Stimulated activated CD4-positive, alpha-beta T cell treated with anti-CD3 and anti-CD28 coated beads, Interleukin-1b, Interleukin-23, amount 100 ng/mL, for 1 hour (primary cell): ENCODE measurements at places on chromosomes 3 and 15.
A peak's percentile ranks its signal among the peaks of the same experiment; 100 is the strongest.

GRCh38 chr15:57797568-57798267 lies 91.2 kb downstream of the POLR2M start:
- DNase-seq: no peak

DNA sequence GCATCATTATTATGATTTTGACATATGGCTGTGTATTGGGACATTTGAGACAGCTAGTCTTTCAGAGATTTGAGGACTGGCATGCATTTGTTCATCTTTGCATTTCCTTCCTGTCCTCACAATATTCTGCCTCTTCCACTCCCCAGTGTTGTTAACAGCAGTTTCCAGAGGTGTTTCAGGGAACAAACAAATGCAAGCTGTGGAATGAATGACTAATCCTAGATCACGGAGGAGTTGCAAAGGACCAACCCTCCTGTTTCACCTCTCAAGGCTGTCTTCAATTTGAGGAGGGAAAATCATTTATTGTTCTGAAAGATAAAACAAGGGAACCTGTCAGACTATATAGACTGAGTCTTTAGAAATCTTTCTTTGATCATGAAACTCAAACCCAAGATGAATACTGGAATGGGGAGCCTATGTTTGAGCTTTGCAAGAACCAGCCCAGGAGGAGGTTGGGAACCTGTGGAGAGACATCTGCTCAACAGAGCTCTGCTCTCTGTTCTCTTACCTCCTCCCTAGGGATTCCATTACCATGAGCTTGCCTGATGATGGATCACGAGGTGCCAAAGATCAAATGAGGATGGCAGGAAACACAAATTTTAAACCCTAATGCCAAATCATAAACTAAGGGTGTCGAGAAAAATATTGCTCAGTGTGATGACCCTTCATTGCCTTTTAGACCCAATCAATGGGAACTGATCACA lies 68.5 kb downstream of the SLC7A14 start:
- DNase-seq: no peak

DNA sequence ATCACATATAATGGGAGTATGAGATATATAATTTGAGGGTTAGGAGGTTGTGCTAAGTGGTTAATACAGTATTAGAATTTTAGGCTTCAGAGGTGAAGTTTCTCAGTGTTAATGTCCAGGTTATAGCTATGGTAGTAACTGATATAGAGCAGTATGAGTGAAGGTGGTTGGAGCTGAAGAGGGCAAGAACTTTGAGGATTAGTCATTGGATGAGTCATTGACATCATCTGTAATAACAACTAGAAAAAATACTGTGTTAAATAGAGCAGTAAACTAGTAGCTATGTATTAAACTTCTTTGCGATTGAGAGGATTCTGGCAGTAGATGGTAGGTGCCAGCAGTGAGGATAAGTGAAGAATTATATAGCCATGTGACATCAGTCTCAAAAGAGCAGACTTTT lies 47.5 kb upstream of the EIF3J start:
- no peak for DNase-seq

DNA sequence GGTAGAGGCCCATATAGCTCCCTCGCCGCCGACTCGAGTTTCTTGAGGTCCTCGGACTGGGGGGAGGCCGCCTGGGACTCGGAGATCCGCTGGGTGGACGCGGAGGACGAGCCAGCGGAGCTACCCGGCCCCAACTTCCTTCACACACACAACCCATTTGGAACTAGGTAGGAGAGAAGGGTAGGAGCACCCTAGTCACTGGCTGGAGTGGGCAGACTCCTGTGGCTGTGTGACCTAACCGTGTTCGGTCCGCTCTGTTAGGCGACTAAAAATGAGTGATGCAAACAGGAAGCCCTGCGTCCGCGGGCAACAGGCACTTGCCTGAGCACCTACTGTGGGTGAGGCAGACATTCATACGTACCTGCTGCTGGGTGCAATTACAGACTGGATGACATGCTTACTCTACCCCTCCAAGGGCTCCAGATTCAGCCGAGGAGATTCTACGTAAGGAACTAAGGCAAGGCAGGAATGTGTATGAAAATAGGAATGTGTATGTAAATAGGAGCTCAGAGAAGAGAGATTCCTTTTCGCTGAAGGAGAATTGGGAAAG lies 4.6 kb upstream of the SIN3A start:
- peak; percentile 0 for DNase-seq

DNA sequence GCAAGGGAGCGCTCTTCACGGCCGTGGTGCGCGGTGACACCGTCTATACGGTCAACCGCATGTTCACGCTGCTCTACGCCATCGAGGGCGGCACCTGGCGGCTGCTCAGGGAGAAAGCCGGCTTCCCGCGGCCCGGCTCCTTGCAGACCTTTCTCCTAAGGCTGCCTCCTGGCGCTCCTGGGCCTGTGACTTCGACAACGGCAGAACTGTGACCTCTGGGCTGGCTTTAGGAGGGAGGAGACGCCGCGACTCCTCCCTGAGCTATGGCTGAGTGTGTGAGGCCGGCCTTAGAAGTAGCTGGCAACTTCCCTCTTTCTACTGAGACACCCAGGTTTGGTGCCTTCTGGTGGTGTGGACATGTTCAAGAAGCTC lies 1.4 kb downstream of the KBTBD13 start:
- DNase-seq: peak; percentile 29

DNA sequence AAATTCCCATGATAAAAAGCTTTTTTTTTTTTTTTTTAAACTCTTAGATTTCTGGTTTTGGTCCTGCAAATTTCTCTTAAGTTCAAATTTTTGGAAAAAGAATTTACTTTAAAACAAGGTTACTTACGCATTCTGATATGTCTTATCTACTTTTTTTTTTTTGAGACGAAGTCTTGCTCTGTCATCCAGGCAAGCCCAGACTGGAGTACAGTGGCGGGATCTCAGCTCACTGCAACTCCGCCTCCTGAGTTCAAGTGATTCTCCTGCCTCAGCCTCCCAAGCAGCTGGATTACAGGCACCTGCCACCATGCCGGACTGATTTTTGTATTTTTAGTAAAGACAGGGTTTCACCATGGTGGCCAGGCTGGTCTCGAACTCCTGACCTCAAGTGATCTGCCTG lies 83.2 kb downstream of the RASA2 start:
- no peak for DNase-seq

GRCh38 chr3:179828738-179829137 lies 175.9 kb downstream of the USP13 start:
- DNase-seq: no peak

DNA sequence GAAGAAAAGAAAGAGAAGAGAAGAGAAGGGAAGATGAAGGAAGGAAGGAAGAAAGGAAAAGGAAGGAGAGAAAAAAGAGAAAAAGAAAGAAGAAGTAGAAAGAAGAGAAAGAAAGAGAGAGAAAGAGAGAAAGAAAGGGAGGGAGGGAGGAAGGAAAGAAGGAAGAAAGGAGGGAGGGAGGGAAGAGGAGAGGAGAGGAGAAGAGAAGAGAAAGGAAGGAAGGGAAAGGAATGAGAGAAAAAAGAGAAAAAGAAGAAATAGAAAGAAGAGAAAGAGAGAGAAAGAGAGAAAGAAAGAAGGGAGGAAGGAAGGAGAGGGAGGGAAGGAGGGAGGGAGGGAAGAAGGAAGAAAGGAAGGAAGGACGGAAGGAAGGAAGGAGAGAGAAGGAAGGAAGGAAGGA lies 217.9 kb upstream of the POU1F1 start:
- DNase-seq: no peak

GRCh38 chr3:153373606-153374005 lies 211.6 kb downstream of the RAP2B start:
- no peak for DNase-seq

- DNase-seq: no peak
Measured at GRCh38 chr15:70426096-70426821, 328.5 kb upstream of the TLE3 start.

GRCh38 chr15:62605282-62605681 lies 437.3 kb upstream of the TPM1 start:
- no peak for DNase-seq

DNA sequence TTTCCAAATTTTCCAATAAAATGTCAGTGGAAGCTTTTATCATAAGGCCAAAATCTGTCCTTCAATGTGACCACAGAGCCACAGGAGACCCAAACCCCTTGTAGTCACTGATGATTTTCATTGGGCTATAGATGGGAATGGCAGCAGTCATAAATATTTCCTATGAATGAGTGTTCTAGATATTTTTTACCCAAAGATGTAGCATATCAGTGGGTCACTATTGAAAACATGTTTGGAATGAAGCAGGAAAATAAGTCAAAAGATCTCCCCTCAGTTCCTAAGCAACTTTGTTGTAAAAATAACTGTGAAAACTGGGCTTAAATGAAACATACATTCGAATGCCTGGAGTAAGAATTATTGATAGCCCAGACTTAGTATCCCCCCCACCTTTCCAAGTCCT lies 49.0 kb downstream of the NKIRAS1 start:
- no peak for DNase-seq

DNA sequence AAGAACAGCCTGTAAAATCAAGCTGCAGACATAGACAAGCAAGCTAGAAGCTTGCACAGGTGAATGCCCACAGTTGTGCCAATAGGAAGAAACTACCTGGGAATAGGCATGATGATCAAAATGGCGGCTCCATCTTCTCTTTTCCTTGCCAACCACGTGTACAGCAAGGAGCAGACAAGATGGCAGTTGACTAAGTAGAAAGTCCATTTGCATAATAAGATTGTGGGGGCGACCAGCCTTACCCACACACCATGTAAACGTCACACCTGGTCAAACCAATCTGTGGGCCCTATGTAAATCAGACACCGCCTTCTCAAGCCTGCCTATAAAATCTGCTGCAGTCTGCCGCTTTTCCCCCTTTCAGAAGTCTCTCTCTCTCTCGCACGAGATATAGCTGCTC lies 25.1 kb upstream of the ANKRD34C start:
- no peak for DNase-seq

DNA sequence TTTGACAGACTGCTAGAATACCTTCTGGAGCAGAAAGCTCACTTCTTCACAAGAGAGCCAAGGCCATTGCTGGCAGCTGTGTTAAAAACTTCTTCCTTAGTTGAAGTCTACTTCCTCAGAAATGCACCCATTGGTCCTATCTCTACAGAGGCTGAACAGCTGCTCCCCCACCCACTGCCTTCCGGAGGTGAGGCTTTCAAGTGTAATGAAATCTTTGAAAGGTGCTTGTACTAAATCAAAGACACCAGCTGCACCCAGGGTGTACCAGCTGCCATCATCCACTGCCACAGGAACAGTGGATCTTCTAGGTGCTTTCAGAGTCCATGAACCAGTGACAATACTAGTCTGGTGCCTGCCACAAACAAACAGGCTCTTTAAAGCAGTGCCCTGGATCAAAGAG lies 26.4 kb upstream of the HERC1 start:
- DNase-seq: peak; percentile 18

DNA sequence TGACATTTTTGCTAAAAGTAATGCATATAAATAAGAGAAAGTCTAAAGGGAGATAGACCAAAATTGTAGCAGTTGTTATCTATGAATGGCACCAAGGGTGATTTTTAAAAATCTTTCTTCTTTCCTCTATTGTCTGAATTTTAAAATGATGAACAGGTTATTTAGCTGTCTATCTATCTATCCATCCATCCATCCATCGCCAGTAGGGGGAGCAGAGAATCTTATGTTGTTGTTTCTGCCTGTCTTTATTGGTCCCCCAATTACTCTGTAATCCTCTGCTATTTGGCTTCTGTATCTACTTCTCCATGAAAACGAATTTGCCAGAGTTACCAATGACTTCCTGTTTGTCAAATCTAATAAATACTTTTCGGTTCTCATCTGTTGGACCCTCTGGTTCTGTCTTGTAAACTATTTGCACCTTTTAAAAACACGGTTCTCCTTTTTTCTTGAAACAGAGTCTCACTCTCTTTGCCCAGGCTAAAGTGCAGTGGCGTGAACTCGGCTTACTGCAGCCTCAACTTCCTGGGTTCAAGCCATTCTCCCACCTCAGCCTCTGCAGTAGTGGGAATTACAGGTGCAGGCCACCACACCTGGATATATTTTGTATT lies 86.0 kb downstream of the ECT2 start:
- DNase-seq: no peak

GRCh38 chr15:68148039-68148438 lies 57.1 kb downstream of the CALML4 start:
- DNase-seq: no peak

DNA sequence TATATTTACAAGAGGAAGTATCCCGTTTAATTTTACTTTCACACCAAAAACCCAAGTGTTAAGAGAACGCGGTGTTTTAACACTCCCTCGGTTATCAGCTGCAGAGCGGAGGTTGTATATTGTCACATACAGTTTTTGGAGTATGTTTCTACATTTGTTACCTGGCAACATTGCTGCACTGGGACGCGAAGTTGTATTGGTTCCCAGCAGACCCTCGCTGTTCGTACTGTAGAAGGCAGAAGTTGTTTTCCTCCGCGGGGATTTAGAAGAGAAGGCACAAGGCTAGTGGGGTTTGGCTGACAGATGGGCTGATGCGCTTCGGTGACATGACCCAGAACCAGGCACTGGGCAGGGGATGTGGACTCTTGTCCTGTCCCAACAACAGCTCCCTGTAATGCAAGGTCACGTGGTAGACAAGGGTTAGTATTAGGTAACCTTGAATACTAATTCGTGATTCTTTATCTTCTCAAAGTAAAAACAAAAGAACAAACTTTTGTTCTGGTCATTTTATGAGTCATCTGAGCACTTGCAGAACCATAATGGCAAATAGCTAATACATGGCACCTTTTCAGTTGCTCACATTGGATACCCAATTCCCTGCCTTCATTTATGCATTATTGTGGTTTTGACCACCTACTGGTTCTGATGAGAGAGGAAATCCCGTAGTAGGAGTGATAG lies 230.4 kb upstream of the BHLHE40 start:
- DNase-seq: no peak

DNA sequence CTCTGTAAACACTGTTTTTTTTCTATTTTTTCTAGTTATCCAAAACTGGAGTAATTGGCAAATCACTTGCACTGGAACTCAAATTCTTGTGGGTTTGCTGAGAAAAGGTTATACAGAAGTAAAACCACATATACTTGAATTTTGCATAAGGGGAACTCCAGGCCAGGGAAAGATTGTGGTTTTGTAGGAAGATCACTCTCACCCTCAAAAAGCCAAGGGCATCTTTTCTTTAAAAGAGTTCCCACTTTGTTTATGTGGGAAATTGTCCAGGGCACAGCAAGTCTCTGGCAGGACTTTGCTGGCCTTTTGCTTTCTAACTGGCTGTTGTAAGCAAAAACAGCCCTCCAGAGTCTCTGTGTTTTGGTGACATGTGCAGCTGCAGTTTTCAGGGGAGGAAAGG lies 340.3 kb upstream of the RBMS3 start:
- DNase-seq: no peak

DNA sequence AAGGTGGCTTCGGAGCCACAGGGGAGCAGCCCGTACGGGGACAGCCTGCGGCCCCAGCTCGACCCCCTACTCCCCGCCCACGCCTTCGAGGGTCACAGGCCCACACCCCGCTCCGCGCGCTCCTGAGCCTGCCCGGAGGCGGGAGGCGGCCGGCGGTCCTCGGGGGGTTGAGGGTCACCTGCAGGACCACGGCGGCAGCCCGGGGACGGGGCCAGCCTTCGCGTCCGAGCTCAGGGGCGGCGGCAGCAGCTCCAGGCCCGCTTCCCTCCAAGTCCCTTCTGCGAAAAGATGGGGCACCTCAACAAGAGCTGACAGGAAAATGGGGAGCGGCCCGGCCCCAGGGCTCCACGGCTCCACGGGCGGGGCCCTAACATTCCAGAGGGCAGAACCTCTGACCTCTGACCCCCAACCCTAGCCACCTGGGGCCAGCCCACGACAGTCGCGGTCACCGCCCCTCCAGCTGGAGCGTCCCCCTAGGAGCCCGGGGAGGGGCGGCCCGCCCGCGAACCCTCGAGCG lies 428 bp downstream of the LYSMD4 start:
- DNase-seq: no peak

GRCh38 chr15:58169934-58170333 lies 31.8 kb downstream of the AQP9 start:
- DNase-seq: no peak
